ENCODE measurements at places on chromosomes 1 and 21. TPM values are rescaled to one million over a fixed set of nuclear protein-coding genes. Genes with fewer than 3 reads are reported as not detected.

DNA sequence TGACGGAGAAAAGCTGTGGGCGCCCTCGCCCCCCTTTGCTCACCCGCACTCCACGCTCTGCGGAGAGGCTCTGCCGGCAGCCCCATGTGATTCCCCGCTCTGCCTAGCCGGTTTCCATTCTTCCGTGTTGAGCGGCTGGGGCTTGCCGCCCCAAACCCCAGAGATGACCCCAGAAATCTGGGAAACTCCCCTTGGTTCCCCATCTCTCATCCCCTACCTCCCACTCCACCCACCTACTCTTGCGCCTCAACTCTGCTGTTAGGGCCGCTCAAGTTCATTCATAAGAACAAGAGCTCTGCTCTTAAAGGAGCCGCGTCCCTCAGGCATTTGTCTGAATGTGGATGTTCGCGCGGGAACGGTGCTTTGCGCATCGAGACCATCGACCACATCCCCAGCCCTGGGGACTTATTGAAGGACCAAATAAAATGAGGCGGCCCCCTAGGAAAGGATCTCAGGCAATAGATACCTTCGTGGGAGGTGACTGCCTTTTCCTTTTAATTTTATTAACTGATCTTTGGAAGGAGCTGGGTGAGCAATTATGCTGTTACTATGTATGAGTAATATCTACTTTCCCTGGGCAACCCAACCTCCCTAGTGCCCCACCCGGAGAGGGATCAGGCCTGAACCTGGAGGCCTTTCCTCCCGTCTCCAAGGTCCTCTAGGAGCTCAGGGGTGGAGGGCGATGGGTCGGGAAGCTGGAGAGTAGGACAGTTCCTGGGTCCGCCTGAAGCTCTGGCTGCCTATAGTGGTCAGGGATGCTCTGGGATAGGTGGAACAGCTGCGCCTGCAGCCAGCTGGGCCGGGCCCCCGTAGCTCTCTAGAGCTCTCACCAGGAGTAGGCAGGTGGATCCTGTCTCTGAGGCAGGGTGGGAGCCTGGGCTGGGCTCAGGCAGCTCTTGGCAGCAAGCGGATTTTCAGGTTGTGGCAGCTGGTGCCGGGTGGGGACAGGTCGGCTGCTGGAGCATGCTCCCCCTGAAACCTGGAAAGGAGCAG lies 898 bp downstream of the MFSD2A start:
- DNase-seq: peak; percentile 70

The CCDC190 gene
- total RNA-seq: not detected

- no peak for DNase-seq
These were observed 161.8 kb upstream of the NFIA start for GRCh38 chr1:60920561-60920960.

DNA sequence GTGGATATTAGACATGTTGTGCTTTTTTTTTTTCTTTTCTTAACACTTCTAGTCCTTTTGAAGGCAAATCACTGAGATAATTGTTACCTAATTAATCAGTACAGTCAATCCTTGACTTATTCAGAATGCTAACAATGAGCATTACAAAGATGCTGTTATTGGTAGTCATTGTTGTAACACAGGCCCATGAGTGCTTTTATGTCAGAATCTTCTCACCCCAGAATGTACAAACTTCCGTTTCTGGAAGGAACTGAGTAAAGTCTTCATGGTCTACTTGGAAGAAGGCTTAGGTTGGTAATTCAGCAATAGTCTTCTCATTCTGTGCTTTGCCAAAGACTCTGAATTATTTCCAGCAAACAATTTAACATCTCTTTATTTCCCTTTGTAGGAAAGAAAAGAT lies 3.1 kb downstream of the KCNK1 start:
- no peak for DNase-seq

The MACO1 gene
- total RNA-seq: 15.7 TPM

DNA sequence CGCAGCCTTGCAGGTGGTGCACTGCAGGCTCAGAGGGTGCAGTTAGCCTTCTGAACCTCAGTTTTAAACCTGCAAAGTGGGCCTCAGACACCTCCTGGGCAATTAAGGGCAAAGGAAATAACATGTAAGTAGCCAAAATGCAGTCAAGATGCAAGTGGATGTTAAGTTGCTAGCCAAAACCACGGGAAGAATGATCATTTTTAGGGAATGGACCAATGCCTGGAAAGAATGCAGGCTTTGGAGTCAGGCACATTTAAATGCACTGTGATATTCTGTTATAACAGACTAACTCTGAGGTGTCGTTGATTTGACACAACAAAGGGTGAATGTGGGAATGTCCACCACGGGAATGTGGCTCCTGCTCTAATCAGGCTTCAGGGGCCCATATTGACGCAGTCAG lies 57.9 kb upstream of the PTGFRN start:
- DNase-seq: no peak

The P3R3URF gene
- not detected for total RNA-seq

DNA sequence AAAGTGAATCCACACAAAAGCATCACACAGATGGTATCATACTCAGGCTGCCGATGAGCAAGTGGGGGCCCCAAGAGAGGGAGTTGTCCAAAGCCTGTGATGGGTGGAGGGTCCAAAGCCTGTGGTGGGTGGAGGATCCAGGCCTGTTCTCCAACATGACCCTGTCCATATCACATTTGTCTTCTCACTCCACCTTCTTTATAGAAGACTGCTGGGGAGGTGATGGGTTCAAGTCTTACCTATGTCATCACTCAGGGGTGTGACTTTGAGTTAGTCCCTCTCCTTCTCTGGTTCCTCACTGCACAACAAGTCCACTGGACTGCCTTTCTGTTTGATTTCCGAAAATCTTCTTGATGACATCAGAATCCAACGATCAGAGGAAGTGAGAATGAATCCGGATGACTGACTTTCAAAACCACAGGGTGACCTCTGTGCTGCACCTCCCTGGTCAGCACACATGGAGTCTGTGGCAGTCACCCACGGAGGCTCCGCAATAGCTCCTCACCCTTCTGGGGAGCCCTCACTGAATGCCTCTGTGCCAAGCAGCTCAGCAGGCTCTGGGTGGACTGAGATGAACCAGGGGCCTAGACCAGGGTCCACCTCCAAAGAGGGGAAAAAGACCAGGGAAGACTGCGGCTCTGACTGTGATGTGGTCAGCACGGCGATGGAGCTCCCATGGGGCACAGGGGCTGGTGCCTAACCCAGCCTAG lies 166.8 kb downstream of the HIVEP3 start:
- no peak for DNase-seq

- no peak for DNase-seq
These were observed 5.9 kb downstream of the TARBP1 start for GRCh38 chr1:234473118-234473517.

The VHLL gene
- not detected for total RNA-seq

The FALEC gene
- total RNA-seq: not detected

The YARS1 gene
- total RNA-seq: 192 TPM

The KCNA2 gene
- 3.7 TPM for total RNA-seq

The BATF3 gene
- total RNA-seq: 130 TPM

DNA sequence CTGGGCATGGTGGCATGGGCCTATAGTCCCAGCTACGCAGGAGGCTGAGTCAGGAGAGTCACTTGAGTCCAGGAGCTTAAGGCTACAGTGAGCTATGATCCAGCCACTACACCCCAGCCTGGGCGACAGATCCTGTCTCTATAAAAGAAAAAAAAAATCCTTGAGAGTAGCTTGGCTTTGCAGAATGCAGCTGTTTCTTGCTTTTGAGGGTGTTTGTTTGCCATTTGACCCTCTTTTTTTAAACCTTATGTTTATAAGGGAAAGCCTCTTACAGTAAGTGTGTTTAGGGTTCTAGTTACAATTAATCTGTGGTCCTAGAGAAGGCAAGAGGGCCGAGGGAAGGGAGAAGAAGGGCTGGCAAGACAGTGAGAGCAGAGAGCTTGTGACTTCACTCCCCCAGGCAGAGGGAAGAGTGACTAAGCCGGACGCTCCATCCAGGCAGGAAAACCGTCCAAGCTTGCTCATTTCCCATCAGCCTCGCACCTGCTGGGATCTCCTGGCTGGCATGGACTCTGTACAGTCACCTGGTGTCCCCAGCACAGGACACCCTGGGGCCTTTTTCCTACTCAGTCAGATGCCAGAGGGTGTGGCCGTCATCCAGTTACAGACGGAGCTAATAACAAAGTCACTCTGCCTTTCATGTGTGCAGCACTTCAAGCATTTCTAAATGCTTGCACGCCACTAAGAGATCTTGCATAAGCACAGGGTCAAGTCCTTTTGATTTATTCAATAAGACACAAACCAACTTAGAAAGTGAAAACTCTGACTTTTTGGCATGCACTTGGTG lies 55.5 kb upstream of the PSEN2 start:
- DNase-seq: no peak

GRCh38 chr1:219333626-219334025 lies 159.9 kb downstream of the LYPLAL1 start:
- no peak for DNase-seq

The UBE2U gene
- not detected for total RNA-seq

Measured in activated CD8-positive, alpha-beta memory T cell treated with anti-CD3 and anti-CD28 coated beads, Interleukin-2, amount 10 ng/mL, durations not matched to agents 7 days and 5 days (primary cell).